ENCODE measurements at places on chromosomes 3 and 15. TPM values are rescaled to one million over a fixed set of nuclear protein-coding genes. Genes with fewer than 3 reads are reported as not detected.

B3GALNT1 gene
- total RNA-seq, result 29.0 TPM

CD200R1 gene
- 0.08 TPM for total RNA-seq

PPP1R14D gene
- not detected for total RNA-seq

GOLGA8J gene
- not detected for total RNA-seq

MBD4 gene
- total RNA-seq, result 39.8 TPM
